ENCODE measurements at places on chromosomes 7 and 10. TPM values are rescaled to one million over a fixed set of nuclear protein-coding genes. Genes with fewer than 3 reads are reported as not detected.
A peak's percentile ranks its signal among the peaks of the same experiment; 100 is the strongest.

DNA sequence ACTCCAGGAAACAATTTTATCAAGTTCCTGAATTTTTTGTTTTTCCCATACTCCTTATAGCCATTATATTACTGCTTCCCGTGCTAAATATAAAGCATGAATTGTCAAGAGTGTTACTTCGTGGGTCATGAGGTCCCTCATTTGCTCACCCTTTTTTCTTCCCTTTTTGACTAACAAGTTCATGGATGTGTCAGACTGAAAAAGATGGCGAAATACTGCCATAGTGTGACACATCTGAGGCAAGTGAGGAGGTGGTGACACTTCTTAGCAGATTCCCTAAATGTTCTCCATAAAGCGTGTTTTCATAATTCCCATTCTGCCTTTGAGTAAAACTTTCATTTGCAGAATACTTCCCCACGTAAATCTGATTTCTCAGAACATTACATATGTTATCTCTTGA is 269.6 kb upstream of the FZD1 start:
- no peak for DNase-seq

- peak; percentile 56 for DNase-seq
Observed at GRCh38 chr7:158272091-158272490, 315.5 kb downstream of the PTPRN2 start.

ADIRF gene
- total RNA-seq = 0.54 TPM

- DNase-seq = no peak
Observed at GRCh38 chr7:41039386-41039953, 663.4 kb downstream of the INHBA start.

CLDN15 gene
- 7.6 TPM for total RNA-seq

GRCh38 chr10:129030996-129031843 is 435.8 kb upstream of the MGMT start:
- no peak for DNase-seq

FANK1 gene
- total RNA-seq = 3.3 TPM

FGL2 gene
- 0.19 TPM for total RNA-seq

BBIP1 gene
- 22.2 TPM for total RNA-seq

- DNase-seq = no peak
Observed at GRCh38 chr7:149023662-149024061, 4.6 kb downstream of the PDIA4 start.

GRCh38 chr10:19663344-19663743 is 152.9 kb upstream of the PLXDC2 start:
- no peak for DNase-seq

DNA sequence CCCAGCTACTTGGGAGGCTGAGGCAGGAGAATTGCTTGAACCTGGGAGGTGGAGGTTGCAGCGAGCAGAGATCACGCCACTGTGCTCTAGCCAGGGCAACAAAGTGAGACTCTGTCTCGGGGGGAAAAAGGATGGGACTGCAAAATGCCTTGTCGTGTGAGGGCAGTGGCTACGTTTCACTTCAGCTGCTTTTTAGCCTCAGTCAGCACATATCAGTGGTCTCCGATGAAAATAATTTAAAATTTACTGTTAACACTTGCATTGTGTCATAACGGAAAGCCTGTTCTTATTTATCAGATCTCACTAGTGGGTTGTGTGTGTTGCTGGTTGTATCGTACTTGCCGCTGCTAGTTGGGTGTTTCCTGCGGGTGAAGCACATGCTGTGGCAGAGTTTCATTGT is 61.9 kb downstream of the RBM33 start:
- no peak for DNase-seq

DNA sequence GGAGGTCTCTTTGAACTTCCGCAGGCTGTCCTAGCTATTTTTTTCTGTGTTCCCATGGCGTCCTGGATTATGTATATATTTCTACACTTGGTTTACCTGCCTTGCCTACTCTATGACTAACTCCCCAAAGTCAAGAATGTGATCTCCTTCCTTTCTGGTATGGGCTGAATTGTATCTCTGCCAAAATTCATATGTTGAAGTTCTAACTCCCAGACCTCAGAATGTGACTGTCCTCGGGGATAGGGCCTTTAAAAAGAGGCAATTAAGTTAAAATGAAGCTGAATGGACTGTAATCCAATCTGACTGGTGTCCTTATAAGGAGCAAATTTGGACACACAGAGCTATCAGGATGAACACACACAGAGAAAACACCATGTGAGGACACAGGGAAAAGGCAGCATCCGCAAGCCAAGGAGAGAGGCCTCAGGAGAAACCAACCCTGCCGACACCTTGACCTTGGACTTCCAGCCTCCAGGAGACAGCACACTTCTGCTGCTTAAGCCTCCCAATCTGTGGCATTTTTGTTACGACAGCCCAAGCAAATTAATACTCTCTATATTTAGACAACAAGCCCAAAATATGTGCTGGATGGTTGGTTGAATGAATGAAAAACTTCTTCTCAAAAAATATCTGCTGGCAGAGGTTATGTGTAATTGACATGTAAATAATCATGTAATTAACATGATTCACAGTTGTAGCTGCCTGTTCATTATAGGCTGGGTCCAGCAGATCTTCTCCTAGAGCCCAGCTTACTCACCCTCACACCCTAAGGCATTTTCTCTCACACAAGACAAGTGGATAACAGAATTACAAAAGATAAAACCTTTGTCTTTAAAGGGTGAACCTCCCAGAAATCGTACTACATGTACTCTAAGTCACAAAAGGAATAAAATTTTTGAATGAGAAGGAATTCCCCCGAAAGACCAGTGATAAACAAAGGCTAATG is 123.7 kb downstream of the CUBN start:
- no peak for DNase-seq

DNA sequence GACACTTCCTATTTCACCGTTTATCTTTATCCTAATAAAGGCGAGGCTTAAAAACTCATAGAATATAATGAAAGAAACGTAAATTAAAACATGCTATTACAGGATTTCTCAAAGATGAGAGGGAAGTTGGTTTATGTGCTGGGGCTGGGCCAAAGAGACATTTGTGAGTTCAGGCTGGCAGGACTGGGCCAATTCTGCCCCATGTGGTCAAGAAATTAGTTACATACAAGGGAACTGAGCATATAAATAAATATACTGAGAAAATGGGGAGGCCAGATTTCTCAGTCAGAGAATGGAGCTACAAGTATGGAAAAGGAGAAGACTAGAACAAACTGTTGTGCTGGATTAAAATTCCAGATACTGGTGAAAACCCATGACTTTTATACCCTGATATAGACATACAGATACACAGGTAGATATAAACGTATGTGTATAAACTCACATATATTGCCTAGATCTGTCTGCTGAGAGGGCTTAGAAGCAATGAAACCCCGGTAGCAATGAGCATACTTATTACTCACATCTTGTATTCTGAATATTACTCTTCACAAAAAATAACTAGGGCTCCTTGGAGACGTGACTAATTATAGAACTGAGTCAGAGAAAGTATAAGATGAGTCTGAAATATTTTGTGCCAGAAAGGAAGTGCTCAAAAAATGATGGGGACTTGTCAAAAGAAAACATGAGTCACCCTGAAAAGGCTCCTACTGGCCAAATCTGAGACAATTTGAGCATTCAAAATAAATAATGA is 155.7 kb upstream of the FGFR2 start:
- no peak for DNase-seq

- peak; percentile 71 for DNase-seq
Observed at GRCh38 chr7:832167-832967, at the start of gene SUN1. Gene SUN1, plus strand, starts transcription at chr7:832476. Its CDS starts 49 bp downstream, at chr7:832525.

DNA sequence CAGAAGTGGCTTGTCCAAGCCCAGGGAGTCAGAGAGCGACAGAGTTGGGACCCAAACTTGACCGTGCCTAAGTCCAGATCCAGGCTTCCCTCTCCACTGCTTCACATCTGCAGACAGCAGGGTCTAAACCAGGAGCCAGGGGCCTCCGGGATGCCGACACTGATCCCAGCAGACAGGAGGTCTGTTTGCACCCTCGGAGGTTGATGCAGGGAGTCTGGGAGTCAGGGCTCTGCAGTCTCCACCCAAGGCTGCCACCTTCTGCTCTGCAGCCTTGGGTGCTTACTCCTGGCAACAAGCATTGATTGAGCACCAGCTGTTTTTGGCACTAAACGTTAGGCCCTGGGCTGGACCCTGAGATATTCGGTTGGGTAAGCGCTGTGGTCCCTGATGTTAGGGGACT is 21.0 kb downstream of the ELFN1 start:
- peak; percentile 36 for DNase-seq

CCL24 gene
- total RNA-seq = not detected

- DNase-seq = no peak
Observed at GRCh38 chr7:117759950-117760640, 113.1 kb downstream of the CTTNBP2 start.

NEUROD6 gene
- total RNA-seq = not detected

GRCh38 chr10:24174014-24174413 is 34.9 kb upstream of the KIAA1217 start:
- no peak for DNase-seq

PPP1R9A gene
- 4.1 TPM for total RNA-seq
